KBM-7 (cell line): ENCODE measurements at places on chromosomes 13 and 19.
A peak's percentile ranks its signal among the peaks of the same experiment; 100 is the strongest.

GRCh38 chr13:25977216-25977615, 74.6 kb downstream of the SHISA2 start:
- DNase-seq, result no peak

DNA sequence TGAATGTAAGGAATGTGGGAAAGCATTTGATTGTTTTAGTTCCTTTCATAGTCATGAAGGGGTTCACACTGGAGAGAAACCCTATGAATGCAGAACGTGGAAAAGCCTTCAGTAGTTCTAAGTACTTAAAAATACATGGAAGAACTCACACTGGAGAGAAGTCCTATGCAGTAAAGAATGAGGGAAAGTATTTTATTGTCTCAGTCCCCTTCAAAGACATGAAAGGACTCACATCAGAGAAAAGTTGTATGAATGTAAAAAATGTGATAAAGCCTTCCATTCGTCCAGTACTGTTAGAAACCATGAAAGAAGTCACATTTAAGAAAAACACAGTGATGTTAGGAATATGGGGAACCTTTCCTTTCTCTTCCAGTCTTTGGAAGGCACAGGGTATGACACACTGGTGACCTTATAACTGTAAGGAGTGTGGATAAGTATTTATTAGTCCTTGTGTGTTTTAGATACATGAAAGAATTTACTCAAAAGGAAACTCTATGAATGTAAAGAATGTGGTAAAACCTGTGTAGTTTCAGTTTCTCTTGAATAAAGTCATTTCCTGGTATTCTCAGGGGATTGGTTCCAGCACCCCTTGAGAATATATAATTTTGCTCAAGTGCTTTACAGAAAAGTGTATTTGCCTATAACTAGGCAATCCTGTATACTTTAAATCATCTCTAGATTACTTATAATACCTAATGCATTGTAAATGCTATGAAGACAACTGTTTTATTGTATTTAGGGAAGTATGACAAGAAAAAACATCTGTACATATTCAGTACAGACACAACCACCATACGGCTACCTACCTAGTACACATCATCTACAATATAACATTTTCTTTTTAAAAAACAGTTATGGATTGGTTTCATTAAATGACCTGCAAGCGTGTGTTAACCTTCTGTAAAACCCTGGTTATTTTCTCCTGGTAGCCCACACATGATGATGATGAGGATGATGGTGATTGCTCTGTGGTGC, 52.8 kb downstream of the ZNF823 start:
- DNase-seq, result no peak

- no peak for DNase-seq
Measured at GRCh38 chr19:56547535-56547934, 8.8 kb downstream of the ZFP28 start.

DNA sequence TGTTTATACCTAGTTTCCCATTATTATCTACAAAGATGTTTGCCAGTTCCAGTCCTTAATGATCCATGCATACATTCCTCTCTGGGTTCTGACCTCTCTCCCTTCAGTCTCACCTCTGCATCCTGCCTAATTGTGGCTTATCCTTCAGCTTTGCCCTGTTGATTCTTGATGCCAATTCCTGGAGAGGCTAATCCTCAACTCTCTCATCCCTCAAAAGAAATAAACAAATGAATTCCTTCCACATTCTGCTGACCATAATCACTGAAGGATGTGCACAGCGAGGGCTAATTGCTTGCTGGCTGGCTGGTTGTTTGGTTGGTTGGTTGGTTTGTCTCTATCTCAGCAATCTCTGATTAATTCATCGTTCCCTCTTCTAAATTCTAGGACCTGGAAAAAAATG, 113.8 kb downstream of the IRS2 start:
- no peak for DNase-seq

- DNase-seq, result no peak
Measured at GRCh38 chr13:47832458-47832972, 168.6 kb downstream of the SUCLA2 start.

- DNase-seq, result peak; percentile 63
Measured at GRCh38 chr13:77298426-77298825, 28.5 kb downstream of the MYCBP2 start.

DNA sequence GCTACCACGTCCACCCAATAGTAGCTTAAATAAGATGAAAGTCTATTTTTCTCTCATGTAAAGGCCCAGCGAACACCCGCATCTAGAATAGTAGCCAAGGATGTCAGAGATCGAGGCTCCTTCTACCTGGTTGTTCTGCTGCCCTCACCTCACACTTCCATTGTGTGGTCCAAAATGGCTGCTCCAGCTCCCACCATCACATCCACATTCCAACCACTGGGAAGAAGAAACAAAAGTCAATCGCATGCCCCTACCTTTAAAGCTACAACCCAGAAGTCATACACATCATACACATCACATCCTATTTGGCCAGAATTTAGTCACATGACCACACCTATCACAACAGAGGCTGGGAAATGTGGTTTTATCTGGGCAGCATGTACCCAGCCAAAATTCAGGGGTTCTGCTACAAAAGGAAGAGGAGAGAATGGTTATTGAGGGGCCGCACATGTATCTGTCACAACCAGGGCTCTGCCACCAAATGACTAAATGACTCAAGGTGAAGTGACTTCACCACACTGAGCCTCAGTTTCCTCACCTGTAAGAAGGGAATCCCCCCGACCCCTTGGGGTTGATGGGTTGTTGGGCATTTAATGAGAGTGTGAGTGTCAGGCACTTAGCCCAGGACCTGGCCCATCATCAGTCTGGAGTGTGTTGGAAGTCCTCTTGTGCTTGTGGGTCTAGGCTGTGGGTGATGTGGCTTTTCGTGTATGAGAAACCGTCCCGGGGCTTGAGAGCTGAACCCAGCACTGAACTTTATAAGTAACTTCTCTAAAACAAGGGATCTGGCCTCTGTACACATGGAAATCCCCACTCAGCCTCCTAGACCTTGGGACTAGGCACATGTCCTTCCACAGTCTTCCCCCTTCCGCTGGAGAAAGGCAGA, 10.2 kb upstream of the CBLC start:
- DNase-seq, result no peak

DNA sequence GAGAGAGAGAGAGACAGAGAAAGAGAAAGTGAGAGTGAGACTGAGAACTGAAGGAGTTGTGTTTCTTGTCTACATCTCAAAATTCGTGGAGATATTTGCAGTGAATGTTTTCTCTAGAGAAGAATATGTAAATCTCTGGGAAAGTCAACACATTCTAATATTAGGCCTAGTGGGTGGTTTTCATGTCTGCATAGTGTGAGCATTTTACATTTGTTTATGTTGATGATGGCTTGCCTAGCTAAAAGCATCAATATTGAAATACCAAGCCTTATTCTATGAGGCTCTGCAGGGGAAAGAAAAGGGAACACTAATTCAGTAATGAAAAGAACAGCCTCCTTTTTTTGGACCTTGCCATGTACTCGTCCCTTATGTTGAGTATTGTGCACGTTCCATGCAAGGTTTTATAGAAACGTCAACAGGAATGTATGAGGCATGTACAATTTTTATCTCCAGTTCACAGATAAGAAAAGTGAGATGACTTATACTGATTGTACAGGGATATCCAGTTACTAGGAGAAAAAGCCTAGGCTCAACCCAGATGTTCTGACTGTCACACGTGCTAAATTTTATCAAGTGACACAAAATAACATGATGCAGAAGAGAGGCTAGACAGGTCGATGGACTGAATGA, 1288.9 kb upstream of the SLC10A2 start:
- DNase-seq, result no peak

GRCh38 chr13:113926951-113927660, 46.8 kb downstream of the C13orf46 start:
- DNase-seq, result no peak

GRCh38 chr19:48148576-48148975, 21.6 kb downstream of the LIG1 start:
- no peak for DNase-seq

GRCh38 chr19:543910-544608, at the start of gene GZMM:
TSS of gene GZMM (plus strand) at chr19:544053. CDS start at chr19:544072, 19 bp downstream.
- DNase-seq, result no peak

GRCh38 chr19:55930996-55931515, 1.1 kb downstream of the NLRP13 start:
- no peak for DNase-seq

DNA sequence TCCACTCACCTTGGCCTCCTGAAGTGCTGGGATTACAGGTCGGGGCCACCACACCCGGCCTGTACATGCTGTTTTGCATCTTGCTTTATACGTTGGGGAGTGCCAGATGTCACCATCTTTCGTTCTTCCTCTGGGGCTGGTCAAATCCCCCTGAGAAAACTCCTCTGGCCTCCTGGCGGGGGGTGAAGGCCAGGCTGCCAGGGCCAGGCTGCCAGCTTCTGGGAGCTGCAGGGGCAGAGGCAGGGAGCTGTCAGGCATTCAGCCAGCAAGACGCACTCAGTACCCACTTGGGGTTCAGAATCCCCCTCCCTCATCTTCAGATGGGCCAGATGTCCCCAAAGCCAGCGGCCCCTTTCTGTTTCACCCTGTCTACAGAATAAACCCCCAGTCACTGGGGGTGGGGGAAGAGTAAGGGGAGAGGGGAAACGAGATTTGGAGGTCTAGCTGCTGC, 16.1 kb downstream of the ZSWIM9 start:
- DNase-seq, result no peak

GRCh38 chr13:93547886-93548285, 321.3 kb downstream of the GPC6 start:
- DNase-seq, result no peak

GRCh38 chr19:40687525-40688016, 2.9 kb downstream of the NUMBL start:
- DNase-seq, result no peak

DNA sequence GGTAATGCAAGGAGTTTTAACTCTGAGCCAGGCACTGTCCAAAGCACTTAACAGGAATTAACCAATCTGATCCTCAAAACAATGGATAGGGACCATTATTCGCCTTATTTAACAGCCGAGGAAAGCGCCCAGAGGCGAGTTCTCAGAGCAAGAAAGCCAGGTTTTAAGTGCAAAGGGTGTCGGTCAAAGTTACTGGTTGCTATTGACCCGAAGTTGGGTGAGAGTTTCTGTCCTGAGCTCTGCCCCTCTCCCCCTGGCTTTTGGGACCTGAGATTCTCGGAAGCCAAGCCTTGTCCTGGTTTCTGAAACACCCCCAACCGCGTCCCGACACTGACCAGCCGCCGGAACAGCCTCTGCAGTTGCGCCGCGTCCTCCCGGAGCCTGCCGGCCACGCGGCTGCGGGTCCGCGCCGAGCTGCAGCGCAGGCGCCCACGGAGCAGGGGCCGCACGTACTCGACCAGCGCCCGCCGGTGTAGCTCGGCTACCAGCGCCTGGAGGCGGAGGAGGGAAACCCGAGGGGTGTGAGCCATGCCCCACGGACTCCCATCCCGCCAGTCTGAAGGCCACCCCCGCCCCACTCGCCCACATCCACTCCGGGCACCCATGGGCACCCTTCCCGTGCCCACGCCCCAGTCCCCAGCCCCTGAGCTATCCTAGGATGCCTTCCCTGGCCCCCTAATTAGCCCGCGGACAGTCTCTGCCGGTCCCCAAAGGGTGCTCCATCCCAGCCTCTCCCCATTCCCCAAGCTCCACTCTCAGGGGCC, 27.8 kb downstream of the EXOC3L2 start:
- no peak for DNase-seq

DNA sequence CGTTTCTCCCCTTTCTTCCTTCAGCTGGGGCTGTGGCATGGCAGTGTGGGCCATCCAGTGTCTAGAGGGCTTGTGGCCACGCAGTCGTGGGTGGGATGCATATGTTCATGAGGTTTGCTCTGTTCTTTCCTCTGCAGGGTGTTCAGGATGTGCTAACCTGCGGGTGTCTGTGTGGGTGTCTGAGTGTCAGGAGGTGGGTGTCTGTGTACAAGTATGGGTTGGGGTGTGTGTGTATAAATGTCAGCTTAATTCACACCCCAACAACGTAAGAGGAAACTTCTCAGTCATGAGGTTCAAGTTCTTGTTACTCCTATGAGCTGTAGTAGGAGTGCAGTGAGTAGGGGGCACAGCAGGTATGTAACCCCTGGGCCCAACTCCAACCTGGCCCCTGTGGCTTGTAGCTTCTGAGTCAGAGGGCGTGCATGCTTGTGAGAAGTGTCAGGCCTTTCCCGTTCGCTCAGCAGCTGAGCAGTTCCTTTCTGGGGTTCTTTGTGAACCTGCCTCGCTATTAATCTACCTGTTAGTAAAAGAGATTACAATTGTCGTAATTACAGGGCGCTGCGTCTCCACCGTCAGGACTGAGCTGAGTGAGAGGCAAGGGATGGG, 49.1 kb downstream of the NFIX start:
- DNase-seq, result no peak

DNA sequence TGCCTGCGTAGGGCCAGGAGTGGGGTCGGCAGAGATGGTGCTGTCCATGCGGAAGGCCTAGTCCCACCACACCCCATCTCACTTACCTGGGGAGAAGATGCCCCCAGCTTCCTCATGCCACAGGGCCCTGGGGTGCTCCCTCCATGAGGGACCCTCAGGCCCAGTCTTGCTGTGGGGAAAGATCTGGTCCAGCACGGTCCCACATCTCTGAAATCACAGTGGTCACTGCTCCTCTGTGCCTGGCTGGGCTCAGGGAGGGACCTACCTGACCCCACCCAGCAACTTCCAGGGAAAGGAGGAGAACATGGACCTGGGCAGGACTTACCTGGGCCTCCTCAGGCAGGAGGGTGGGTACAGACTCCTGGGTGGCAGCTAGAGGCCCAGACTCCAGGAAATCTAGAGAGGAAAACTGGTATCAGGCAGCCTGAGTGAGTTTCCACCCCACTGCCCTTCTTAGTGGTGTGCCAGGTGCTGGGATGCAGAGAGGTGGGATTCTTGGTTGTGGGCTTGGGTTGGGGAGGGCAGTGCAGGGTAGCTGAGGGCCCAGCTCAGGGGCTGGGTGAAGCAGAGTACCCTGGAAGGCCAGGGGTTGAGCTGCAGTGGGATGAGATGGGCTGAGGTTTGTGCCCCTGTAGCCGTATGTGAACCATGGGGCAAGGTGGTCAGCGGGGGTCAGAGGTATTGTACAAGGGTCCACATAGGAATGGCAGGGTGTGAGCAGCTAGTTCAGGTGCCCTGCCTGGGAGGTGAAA, 3.8 kb downstream of the MZF1 start:
- no peak for DNase-seq

GRCh38 chr13:31807090-31807541, 67.8 kb downstream of the RXFP2 start:
- DNase-seq, result peak; percentile 26

DNA sequence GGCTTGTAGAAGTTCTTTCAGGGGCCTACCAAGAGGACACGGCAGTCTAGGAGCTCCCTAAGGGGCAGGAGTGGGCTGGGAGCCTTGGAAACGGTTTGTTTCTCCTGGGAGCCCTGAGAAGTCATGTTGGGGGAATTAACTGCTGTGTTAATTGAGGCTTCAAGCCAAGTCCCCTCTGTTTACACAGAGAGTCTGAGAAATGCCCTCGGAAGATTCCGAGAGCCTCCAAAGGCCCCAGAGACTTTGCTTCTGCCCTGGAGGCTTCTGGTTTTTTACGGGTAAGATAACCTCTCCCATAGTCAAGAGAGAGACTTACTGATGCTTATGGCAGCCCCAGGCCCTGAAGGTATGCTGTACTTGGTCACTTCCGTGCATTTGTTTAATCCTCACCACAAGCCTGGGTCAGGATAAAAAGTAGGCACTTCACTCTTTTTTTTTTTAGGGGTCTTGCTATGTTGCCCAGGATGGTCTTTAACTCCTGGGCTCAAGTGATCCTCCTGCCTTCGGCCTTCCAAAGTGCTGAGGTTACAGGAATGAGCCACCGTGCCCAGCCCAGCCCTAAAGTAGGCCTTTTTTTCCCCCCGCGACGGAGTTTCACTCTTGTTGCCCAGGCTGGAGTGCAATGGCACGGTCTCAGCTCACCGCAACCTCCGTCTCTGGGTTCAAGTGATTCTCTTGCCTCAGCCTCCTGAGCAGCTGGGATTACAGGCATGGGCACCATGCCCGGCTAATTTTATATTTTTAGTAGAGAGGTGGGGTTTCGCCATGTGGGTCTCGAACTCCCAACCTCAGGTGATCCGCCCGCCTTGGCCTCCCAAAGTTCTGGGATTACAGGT, 15.2 kb downstream of the IER2 start:
- no peak for DNase-seq
